ENCODE measurements at places on chromosomes 13 and 19.

- no peak for DNase-seq
These were observed 28.2 kb downstream of the HPN start for GRCh38 chr19:35069696-35070095.

- no peak for DNase-seq
These were observed 2.7 kb upstream of the DLL3 start for GRCh38 chr19:39496063-39496462.

DNA sequence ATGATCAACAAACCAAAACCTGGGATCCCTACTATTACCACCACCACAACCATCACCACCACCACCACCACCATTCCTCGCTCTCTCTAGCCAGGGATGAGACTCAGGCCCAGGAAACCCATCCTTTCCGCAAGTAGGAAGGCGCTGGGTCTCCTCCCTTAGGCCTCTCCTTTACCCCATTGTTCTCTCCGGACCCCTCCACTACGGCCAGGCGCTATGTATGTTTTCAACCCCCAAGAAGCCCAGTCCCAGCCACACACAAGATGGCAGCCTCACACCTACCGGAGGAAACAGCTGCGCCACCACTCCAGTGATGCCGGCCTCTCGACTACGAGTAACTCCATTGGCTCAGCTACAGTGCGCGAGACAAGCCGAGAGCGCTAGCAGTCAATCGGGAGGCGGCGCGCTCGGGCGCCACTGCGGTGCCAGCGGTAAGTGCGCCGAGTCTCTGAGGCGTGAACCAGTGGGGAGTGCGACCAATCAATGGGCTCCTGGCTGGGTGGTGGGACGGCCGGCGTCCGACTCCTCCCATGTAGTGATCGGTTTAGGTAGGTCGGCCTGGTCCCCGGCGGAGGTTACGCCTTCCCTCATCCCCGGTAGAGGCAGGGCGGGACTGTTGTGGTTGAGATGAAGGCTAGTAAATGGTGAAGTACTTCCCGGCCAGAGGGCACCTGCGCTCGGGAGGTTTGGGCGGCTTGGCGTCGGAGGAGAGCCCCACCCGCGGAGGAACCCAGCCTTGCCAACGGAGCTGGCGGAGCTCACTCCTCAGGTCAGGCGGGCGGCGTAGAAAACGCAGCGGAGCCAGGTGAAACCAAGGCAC is at the start of the genes CAB39L and SETDB2:
TSS of gene CAB39L (minus strand) at position 361 of the 820 bp plus-strand sequence. CDS start 61,154 bp downstream, outside the sequence.
TSS of gene SETDB2 (plus strand) at position 571 of the 820 bp plus-strand sequence. CDS start 7,620 bp downstream, outside the sequence.
- peak; percentile 96 for DNase-seq

- DNase-seq: no peak
These were observed 155.7 kb downstream of the PCDH17 start for GRCh38 chr13:57787058-57787791.

DNA sequence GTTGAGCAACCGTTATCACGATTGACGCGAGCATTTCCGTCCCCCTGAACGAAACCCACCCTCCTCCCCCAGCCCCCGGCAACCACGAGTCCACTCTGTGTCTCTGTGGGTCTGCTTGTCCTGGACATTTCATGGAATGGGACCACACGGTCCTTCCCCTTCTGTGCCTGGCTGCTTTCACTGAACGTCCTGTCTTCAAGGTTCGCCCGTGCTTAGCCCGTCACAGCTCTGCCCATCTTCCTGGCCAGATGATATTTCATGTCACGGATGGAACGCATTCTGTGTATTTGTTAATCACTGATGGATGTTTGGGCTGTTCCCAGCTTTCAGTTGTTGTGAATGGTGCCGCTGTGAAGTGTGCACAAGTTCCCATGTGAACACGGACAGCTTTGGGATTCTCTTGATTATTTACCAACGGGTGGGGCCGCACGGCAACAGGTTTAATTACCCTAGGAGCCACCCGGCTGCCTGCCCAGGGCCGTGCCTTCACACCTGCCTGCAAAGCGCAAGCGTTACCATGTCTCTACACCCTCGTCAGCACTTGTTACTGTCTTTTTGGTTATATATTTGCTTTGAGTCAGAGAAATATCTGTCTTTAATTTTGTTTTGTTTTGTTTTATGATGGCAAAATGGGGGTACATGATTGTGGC is 42.5 kb downstream of the RASA3 start:
- DNase-seq: no peak

GRCh38 chr13:43307221-43307920 is 284.0 kb downstream of the DNAJC15 start:
- no peak for DNase-seq
